Fibroblast of skin of scalp (primary cell): ENCODE measurements at places on chromosomes 2 and 18.

GRCh38 chr18:46239998-46240397 is 135.8 kb downstream of the HAUS1 start:
- DNase-seq: no peak

- peak; percentile 58 for DNase-seq
These were observed 506.6 kb upstream of the SPHKAP start for GRCh38 chr2:228688007-228688645.

DNA sequence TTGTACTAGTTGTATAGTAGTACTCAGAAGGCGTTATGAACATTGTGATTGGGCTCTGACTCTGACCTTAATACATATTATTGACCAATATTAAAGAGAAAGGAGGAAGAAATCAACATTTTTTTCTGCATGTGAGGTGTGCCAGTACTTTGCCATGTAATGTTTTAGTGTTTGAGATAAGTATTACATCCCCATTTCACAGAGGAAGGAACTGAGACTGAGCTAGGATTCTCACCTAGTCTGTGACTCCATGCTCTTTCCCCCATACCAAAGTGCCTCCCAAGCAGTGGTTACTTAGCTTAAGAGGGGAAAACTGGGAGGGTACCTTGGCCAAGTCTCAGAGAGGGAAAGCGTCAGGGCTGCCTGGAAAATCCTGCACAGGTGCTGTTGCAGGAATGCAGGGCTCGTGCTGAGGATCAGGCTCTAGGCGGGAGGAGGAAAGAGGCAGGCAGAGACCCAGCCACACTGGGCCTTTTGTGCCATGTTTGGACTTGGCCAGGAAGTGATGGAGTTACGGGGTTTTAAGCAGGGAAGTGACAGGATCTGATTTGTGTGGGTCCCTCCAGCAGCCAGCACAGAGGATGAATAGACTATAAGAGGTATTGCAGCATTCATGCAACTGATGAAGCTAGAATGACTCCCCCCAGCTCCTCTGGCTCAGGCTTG is 1.7 kb downstream of the PNKD start:
- no peak for DNase-seq

DNA sequence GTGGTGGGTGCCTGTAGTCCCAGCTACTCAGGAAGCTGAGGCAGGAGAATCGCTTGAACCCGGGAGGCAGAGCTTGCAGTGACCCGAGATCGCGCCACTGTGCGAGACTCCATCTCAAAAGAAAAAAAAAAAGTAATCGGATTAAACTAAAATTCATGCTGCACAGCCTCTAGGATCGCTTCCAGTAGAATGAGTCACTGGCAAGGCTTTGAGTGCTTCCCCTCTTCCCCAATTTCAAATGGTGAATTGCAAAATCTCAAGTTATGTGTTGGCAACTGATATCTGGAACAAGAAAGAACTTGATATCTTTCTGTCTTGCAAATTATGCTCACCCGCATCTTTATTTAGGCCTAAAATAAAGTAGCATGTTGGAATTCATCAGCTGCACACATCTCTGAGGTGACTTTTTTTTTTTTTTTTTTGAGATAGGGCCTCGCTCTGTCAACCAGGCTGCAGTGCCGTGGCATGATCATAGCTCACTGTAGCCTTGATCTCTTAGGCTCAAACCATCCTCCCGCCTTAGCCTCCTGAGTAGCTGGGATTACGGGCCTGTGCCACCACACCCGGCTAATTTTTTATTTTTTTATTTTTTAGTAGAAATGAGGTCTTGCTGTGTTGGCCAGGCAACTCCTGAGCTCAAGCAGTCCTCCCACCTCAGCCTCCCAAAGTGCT is 12.7 kb downstream of the TTC39C start:
- DNase-seq: peak; percentile 69

GRCh38 chr2:226184940-226185615 is 614.5 kb downstream of the IRS1 start:
- peak; percentile 7 for DNase-seq

- DNase-seq: no peak
These were observed 676.9 kb downstream of the ADCYAP1 start for GRCh38 chr18:1581581-1581980.
